ENCODE measurements at places on chromosomes 7 and 10. TPM values are rescaled to one million over a fixed set of nuclear protein-coding genes. Genes with fewer than 3 reads are reported as not detected.

COL17A1 gene
- total RNA-seq, result not detected

TAC1 gene
- total RNA-seq, result not detected

C10orf53 gene
- total RNA-seq, result not detected

RNF133 gene
- total RNA-seq, result not detected

ZP3 gene
- total RNA-seq, result 6.6 TPM
